ENCODE measurements at places on chromosomes 7 and 10.

- no peak overlapping the region for H3K4me3 ChIP-seq
- DNase-seq = no peak
- no peaks in the 10 kb centered on the region for H3K36me3 ChIP-seq
- H3K4me1 ChIP-seq = peaks cover 8% of the 10 kb centered on the region
Measured at GRCh38 chr7:81299711-81300110, 380.9 kb upstream of the SEMA3C start.

DNA sequence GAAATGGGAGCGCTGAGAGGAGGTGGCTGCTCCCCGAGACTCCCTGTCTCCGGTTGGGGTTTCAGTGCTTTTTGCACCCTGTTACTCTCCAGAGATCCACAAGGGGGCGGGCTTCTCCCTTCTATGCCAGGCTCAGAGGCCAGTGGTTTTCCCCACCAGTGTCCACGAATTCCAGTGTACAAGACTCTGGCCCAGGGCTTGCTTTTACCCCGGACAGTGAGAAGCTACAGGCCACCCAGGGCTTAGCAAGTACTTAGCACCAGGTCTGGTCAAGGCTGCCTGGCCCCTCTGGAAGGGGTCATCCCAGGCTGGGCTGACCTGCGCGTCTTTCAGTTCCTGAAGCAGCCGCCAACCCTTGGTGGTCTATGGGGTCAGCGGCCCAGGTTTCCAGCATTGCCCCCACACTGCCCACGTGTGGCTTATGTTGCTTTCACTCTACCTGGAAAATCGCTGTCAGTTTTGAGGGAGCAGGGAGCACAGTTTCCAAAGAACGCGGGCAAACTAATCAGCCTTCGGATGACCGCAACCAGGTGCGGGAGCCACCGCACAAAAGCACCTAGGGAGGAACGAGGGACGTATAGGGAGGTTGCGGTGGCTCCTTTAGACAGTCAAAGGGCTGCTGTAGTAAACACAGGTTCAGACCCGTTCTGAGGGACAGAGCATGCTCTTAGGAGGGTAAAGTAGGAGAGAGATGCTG is 6.8 kb downstream of the CYP26A1 start:
- no peak overlapping the region for H3K4me3 ChIP-seq
- H3K4me1 ChIP-seq = peaks cover under 1% of the 10 kb centered on the region
- peaks cover 67% of the 10 kb centered on the region for H3K27me3 ChIP-seq
- no peaks in the 10 kb centered on the region for H3K36me3 ChIP-seq
- H3K27ac ChIP-seq = no peak overlapping the region
- DNase-seq = peak; percentile 36

DNA sequence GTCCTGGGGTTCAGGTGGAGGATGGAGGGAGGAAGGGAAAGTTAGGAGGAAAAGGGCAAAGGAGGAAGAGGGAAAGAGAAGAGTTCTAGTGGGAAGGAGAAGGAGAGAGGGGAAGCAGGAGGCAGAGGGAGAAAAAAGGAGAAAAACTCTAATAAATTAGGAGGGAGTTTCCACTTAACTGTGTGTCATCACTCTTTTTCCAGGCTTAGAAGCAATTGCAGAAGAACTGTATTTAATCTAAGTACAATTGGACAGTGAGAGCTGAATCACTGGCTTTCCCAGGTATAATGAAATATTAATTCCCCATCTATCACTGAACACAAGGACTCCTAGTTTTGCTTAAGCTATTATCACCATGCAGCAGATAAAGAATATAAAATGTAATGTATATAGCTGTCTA is 76.8 kb downstream of the CREB3L2 start:
- peaks cover 36% of the 10 kb centered on the region for H3K4me1 ChIP-seq
- no peak overlapping the region for H3K27ac ChIP-seq

DNA sequence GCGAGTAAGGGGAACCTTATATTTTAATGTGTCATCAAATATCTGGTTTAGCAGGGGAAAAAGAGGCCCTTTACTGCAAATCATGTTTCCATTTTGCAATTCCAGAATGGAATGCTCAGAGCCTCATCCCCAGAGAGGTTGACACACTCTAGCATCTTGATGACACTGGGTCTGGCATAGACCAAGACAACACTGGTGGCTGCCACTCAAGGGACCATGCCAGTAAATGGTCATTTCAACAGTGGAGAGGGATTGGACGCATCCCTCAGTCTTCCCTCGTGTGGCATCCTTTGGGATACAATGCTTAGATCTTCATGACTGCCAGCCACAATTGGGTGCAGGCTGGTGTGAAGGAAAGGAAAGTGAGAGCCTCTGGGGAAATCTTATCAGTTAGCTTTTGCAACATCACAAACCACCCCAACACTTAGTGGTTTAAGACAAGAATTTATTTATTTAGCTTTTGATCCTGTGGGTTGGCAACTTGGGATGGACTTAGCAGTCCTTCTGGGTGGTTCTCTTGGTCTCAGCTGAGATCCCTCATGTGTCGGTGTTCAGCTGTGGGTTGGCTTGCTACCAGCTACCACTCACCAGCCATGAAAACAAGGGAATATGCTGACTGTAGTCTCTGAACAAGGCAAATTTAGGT is 21.6 kb downstream of the TACC2 start:
- no peak overlapping the region for H3K4me3 ChIP-seq
- H3K27me3 ChIP-seq = no peaks in the 10 kb centered on the region
- H3K36me3 ChIP-seq = no peaks in the 10 kb centered on the region
- peak overlapping the region; percentile 88 for H3K27ac ChIP-seq

All from left ventricle myocardium inferior (tissue), 1 donor.